RPMI7951 (cell line): ENCODE measurements at places on chromosomes 2 and 18.

DNA sequence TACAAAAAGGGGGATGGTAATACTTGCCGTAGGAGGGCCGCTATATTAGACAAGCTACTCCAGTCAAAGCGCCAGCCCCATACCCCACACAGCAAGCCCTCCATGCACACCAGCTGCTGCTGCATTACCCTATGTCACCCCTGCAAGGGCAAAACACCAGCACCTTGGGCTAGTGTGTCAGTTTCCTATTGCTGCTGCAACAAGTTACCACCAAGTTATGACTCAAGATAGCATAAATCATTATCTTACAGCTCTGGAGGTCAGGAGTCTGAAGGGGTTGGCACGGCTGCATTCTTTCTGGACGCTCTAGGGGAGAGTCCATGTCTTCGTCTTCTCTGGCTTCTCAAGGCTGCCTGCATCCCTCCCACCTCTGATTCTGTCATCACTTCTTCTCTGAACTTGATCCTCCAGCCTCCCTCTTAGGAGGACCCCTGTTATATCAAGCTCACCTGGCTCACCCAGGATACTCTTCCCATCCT, 88.6 kb upstream of the ACAA2 start:
- peak; percentile 7 for DNase-seq

GRCh38 chr2:149686136-149687051, 98.8 kb upstream of the MMADHC start:
- DNase-seq = no peak

- DNase-seq = no peak
Observed at GRCh38 chr2:190184460-190184859, 121.9 kb upstream of the MSTN start.

GRCh38 chr18:49214706-49215105, 245.7 kb downstream of the DYM start:
- no peak for DNase-seq

- no peak for DNase-seq
Observed at GRCh38 chr2:151959238-151959637, 131.0 kb upstream of the ARL5A start.

DNA sequence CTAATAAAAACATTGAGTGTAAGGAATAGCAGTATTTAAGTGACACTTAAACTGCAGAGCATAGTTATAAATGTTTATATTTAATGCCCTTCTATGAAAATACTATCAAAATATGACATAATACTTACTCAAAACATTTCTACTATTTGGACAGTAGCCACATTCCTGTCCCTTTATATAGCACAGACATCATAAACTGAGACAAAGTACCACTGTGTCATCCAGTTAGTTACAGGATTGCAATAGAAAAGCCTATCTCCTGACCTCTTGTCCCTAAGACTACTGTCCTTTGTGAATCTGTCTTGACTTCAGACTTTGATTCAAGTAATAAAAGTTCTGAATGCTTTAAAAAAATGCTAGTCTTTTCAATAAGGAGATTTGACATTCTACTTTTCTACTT, 1528.5 kb upstream of the NXPH2 start:
- DNase-seq = no peak

GRCh38 chr18:21599585-21600525, 649 bp downstream of the ESCO1 start:
- no peak for DNase-seq

GRCh38 chr18:41875094-41875780, 79.8 kb upstream of the PIK3C3 start:
- DNase-seq = peak; percentile 38

- DNase-seq = peak; percentile 97
Observed at GRCh38 chr2:191247381-191248057, 2.3 kb downstream of the MYO1B start.

GRCh38 chr2:6196449-6196848, 504.3 kb downstream of the SOX11 start:
- no peak for DNase-seq

DNA sequence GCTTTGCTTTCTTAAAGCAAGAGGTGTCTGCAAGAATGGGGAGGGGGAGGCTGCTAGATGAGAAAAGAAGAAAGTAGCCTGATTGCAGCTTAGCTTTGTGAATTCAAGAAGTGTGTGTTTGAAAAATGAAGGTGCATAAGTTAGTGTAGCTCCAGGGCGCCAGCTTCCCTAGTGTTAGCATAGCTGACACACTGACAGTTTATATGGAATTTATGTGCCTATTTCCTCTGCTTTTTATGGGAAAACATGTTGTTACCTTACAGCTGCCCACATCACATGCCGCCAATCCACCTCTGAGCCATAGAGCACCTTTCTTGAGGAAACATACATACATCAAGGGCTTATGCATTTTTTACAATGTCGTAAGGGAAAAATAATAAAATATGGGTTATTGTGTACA, 536.4 kb upstream of the PIK3C3 start:
- no peak for DNase-seq

GRCh38 chr2:237673130-237674001, 46.0 kb downstream of the LRRFIP1 start:
- peak; percentile 69 for DNase-seq

GRCh38 chr2:9738535-9739496, 104.5 kb upstream of the TAF1B start:
- DNase-seq = no peak

DNA sequence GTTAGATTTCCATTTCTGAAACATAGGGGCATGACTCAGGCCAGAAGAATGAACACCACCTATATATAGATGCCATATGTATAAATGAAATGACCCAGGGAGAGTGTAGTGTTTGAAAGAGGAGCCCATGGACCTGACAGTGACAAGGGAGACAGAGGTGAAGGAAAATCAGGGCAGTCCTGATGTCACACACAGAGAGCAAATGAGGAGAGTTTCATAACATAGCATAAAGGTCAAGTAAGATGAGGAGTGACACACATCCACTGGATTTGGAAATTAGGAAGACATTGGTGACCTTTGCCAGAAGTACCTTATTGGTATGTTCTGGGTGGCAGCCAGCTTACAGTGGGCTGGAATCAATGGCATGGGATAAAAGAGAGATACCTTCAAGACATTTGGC, 276.7 kb downstream of the ZNF385B start:
- DNase-seq = no peak

DNA sequence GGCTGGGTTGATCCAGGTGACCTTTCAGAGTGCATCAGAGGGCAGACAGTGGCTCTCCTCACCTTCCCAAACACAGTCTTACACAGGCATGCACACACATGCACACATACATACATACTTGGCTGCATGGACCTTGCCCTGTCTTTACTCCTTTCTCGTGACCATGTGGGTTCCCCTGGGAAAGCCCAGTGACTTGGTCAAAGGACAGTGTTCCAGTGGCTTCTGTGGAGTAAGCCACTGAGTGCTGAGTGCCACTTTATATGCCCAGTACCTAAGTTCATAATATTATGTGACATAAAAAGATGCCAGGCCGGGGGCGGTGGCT, 249.4 kb downstream of the MYCN start:
- DNase-seq = no peak

DNA sequence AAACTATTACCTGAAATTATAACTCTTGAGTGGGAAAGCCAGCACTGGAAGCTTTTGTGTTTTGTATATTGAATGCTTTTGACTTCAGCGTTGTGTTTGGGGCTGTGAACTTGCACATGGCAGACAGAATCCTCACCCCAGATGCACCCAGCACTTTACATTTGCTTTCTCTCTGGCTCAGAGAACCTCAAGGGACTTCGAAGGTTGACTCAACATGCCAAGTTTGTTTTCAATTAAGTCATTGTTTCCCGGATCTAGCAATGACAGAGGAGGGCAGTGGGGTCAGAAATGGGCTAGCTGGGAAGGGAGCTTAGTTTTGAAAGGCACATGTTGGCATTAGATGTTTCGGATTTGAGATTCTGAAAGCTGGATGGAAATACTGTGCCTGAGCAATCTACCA, 22.4 kb downstream of the TET3 start:
- DNase-seq = no peak

- DNase-seq = no peak
Observed at GRCh38 chr2:206457188-206457634, 13.9 kb downstream of the ADAM23 start.

- peak; percentile 73 for DNase-seq
Observed at GRCh38 chr2:19187323-19188020, 171.0 kb downstream of the OSR1 start.

DNA sequence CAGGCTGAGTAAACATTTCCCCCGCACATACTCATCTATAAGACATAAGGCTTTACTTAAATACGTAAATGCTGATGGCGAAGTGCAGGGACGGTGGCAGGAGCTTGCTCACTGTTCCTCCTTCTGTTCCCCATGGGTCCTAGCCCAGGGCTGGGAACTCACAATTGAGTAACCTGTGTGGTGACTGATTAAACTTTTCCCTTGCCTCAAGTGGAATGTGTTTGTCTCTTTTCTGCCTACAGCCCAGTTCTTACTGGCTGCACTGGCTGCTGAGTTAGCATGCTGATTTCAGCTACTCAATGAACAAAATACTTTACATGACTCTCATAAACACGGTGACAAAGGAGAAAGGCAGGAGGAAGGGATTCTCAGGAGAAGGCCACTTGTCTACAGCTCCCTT, 87.3 kb downstream of the MARCO start:
- no peak for DNase-seq

DNA sequence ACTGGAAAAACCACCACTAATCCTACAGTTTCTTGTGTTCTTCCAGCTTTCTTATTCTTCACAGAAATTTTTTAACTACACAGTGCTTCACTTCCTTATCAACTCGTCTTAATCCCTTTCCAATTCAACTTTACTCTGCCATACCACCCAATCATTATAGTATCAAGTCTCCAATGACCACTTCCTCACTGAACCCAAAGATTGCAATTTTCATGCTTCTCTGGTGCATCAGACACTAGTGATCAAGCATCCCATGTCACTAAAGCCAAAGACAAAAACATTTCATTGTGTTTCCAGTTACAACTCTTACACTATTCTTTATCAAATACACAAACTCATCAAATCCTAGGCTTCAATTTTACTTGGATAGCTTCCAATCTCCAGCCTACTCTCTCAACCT, 9.5 kb downstream of the CHAC2 start:
- DNase-seq = no peak

DNA sequence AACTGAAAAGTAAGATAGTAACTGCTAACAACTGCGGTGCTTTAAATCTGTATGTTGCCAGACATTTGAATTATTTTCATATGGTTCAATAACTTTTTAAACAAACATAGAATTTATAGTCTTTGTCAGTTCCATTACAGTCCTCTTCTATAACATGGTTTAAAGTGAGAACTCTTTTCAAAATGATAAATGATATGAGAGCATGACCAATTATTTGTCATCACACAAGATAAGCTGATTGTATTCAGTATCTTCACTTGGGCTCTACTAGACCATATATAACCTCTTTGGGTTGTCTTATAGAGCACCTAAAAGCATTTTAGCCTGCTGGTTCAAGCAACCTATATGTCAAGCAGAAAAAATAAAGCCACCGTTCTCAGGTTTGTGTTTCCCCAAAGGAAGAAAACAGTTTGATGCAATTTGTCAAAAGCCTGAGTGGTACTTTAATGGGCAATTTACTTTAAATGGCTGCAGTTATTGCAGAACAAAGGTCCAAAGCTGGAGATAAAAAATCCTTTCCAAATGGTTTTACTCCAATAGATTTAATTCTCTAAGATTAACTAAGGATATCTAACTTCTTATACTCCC, 298.4 kb downstream of the FSIP2 start:
- DNase-seq = no peak

DNA sequence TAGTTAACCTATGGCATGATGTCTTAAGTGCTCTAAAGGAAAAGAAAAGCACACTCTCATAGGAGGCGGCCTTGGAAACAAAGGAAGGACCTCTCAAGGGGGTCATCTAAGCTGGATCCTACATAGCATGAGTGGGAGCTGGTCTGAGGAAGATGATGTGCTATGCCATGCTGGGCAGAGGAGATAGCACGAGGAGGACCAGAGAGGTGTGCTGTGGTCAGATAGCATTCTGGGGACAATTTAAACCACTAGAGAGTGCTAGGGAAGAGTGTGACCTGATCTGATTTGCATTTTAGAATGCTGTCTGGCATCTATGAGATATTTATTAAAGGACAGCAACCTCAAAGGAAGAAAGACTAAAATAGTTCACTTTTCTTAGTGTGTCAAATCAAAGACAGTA, 910.1 kb upstream of the CELF4 start:
- no peak for DNase-seq

GRCh38 chr18:22191923-22192322, 22.5 kb downstream of the GATA6 start:
- DNase-seq = no peak

DNA sequence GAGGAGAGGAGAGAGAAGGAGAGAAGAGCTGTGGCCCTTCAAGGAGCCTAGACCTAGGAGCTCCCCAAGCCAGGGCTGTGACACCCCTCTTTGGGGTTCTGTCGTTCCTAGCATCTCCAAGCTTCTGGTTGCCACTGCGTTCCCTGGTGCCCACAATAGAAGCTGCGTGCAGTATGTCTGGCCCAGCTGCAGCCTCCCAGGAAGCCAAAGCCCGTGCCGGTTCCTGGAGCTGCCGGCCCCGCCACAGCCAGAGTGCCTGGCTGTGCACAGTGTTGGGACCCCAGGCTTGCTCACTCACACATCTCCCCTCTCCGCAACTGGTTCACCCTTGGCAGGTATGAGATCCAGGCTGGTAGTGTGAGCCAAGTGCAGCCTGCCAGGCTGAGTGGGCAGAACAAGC, 367.7 kb upstream of the MC4R start:
- DNase-seq = no peak

- DNase-seq = no peak
Observed at GRCh38 chr2:44315945-44316344, 40.7 kb downstream of the SLC3A1 start.

DNA sequence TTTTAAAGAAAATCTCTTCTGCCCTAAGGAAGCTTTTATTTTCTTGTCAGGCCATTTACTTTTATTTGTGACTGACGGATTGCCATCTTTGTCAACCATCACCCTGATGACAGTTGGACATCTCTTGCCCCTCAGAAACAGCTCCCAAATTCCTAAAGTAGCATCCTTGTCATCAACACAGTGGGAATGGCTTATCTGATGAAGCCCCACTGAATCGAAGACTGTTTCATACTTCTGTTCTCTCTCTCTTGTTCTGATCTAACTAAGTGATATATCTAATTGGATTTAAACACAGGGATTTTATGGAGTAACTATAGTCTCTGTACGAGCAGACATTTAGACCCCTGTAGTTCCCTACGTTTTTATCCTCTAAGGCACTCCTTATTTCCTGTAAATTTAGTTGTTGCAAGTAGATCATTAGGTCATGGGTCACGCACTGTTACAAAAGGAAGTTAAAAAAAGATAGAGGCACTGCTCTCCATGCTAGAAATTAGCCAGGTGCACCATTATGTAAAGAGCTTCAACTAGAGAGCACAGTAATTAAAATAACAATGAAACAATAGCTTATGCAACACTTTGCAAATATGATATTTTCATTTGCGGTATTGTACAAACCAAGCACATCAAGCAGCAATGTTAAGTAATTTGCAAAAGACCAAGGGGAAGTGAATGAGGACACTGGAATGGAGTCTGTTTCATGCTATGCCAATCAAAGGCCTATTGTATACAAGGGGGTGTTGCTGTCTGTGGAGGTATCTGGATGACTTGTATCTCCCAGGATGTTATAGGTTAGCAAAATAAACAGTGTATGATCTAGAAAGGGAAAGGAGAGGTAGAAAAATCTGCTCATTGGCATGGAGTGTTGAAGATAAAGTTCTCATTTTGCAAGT, 284.7 kb downstream of the LRRTM1 start:
- DNase-seq = no peak
